A549 treated with CpdA at 1 μM for 4 hours (cell line): ENCODE measurements at places on chromosomes 3 and 15. TPM values are rescaled to one million over a fixed set of nuclear protein-coding genes. Genes with fewer than 3 reads are reported as not detected.

LRRC31 gene
- total RNA-seq, result 0.02 TPM in 1 of 5 replicates, not detected in the others

A4GNT gene
- not detected in 5 replicates for total RNA-seq

SERINC4 gene
- 0.05 to 0.12 TPM (median 0.08 TPM) in 4 of 5 replicates, not detected in the other for total RNA-seq

AAGAB gene
- total RNA-seq, result 72.6 to 77.6 TPM (median 76.6 TPM) in 5 replicates

SNTN gene
- not detected in 5 replicates for total RNA-seq

SNX4 gene
- 19.8 to 27.8 TPM (median 23.4 TPM) in 5 replicates for total RNA-seq

POC1A gene
- total RNA-seq, result 15.9 to 20.8 TPM (median 19.1 TPM) in 5 replicates

NTRK3 gene
- total RNA-seq, result 16.1 to 24.1 TPM (median 22.2 TPM) in 5 replicates

SLC51B gene
- total RNA-seq, result 10.3 to 14.3 TPM (median 12.6 TPM) in 5 replicates

PRRT3 gene
- total RNA-seq, result 0.72 to 1.5 TPM (median 1.4 TPM) in 5 replicates

SELENOK gene
- 25.0 to 33.9 TPM (median 27.4 TPM) in 5 replicates for total RNA-seq

RCN2 gene
- 58.8 to 72.7 TPM (median 66.4 TPM) in 5 replicates for total RNA-seq

ECE2 gene
- total RNA-seq, result not detected in 5 replicates
